ENCODE measurements at places on chromosomes 4 and X.
A peak's percentile ranks its signal among the peaks of the same experiment; 100 is the strongest.

- peak; percentile 88 for DNase-seq
These were observed at the start of the genes ABCD1 and BCAP31 for GRCh38 chrX:153724252-153725038. Gene ABCD1, plus strand, starts transcription at chrX:153724856. Its CDS starts 411 bp downstream, at chrX:153725267. Gene BCAP31, minus strand, starts transcription at chrX:153724387. Its CDS starts 1,143 bp downstream, at chrX:153723244.

DNA sequence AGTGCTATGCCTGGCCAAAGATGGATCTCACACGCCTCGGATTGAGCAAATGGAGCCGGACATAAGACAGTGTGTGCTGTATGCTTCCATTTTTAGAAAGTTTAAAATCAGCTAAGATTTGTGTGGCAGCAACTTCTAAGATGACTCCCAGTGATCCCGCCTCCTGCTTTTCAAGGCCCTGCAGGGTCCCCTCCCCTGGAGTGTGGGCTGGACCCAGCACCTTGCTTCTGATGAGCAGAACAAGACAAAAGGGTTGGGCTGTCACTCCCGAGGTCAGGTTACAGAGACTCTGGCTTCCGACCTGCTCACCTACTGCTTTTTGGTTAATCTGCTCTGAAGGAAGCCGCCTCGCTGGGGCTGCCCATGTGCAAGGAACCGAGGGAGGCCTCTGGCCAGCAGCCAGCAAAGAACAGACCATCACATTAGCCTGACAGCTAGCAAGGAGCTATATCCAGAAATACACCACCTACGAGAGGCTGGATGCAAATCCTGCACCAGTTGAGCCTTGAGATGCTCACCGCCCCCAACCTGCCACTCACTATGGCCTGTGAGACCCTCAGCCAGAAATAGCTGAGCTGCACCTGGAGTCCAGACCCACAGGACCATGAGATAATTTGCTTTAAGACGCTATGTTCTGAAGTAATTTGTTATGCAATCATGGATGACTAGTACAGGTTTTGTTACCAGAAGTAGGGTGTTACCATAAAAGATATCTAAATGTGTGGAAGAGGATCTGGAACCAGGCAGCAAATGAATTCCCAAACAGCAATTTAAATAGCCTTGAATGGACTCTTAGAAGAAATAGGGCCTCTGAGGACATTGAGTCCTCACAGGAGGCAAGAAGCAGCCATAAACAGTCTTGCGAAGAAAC, 47.6 kb downstream of the CRMP1 start:
- no peak for DNase-seq

DNA sequence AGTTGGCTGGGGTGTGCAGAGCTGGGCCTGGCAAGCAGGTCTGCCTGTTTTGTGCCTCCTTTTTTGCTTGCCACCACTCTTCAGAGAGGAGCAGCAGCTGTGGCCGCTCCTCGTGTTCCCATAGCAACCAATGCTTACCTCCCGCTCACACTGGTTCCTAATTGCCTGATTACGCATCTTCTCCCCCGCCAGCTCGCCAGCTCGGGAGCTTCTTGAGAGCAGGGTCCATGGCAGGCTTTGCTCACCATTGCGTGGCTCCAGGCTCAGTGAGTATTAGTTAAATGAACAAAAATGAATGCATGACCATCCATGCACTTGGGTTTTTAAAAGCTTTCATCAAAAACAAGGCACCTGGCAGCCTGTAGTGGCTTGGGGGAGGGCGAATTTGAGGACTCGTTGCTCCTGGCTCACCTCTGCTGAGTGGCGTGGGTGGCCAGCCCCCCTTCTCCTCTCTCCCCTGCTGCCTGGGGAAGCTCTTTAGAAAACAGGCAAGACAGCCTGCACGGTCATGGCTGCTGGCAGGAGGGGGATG, 14.2 kb upstream of the PJA1 start:
- DNase-seq: peak; percentile 36

DNA sequence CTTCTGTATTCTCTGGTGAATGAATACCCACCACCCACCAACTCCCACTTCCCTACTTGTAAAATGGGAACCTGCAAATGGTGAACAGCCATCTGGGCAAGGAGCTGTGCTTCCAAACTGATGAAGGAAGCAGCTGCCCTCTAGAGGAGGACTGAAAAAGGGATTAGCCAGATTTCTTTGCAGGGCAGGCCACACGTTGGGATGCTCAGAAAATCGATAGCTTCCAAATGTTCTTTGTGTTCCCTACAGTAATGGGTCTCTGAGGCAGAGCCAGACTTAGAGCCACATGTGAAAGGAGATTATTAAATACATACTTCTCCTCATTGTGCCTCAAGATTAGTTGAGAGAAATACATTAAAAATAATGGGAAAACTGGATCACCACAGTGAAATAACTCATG, 39.3 kb upstream of the LPAR4 start:
- DNase-seq: peak; percentile 36

DNA sequence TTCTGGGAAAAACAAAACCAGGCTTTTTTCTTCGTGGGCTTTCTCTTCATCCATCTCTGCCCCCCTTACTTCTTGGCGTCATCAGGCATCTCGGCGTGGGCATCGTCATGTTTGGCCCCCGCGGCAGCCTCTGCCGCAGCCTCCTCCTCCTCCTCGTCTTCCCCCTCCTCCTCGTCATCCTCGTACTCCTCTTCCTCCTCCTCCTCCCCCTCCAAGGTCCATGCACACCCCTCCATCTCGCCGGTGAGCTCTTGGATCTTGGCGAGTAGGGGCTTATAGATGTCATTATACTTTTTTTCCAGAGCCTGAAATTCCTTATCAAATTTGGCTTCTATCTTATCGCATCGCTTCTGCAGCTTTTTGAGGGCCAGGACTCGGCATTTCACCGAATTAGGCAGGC, 488 bp downstream of the NAP1L5 start:
- DNase-seq: peak; percentile 27

DNA sequence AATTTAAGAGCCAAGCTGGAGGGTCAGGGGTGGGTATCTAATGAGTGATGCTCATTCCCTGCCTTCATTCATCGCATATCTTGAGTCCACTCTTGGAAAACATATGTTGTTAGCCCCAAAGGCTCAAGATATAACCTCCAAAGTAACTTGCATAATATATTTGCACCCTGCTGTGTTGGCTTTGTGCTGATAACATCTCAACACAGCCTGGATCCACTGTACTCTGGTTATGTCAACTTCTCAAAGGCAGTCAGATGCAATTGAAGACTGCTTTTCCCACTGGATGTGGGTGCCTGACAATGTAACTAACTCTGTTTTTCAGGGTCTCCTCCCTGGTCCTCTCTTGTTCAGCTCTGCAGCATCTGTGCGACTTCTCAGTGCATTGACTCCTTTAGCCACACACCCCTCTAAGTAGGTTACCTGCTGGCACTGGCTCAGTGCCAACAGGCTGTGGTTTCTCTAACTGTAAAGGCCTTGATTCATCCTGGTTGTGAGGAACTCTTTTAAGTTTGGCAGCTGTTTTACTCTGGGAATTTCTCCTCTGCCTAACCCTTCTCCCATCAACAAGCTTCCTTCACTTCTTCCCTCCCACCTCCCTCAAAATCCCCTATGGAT, 28.1 kb downstream of the SLC16A2 start:
- peak; percentile 7 for DNase-seq

DNA sequence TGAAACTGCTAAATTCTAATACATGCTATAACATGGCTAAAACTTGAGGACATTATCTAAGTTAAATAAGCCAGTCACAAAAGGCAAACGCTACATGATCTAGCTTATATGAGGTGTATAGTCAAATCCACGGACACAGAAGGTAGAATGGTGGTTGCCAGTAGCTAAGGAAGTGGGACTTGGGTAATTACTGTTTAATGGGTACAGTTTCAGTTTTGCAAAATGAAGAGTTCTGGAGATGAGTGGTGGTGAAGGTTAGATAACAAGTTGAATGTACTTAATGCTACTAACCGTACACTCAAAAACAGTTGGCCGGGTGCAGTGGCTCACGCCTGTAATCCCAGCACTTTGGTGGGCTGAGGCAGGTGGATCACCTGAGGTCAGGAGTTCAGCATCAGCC, 644.5 kb upstream of the DIPK2B start:
- DNase-seq: no peak

- peak; percentile 81 for DNase-seq
These were observed 219.0 kb upstream of the EMCN start for GRCh38 chr4:100736641-100737451.

DNA sequence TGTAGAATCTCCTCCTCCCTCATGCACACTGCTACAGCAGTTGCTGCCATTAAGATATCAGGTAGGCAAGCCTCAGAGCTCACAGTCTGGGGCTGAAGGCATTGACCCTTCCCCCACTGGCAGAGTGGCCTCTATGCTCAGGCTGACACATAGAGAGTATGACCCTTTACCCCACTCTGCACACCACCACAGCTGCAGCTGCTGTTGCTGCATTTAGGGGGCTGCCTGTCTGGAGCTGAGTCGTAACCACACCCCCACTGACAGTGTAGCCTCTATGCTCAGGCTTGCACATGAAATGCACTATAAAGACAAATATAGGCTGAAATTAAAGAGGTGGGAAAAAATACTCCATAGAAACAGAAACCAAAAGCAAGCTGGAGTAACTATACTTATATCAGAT, 289.3 kb upstream of the PABPC4L start:
- peak; percentile 8 for DNase-seq

GRCh38 chr4:172707622-172708021, 461.0 kb upstream of the GALNT7 start:
- no peak for DNase-seq

DNA sequence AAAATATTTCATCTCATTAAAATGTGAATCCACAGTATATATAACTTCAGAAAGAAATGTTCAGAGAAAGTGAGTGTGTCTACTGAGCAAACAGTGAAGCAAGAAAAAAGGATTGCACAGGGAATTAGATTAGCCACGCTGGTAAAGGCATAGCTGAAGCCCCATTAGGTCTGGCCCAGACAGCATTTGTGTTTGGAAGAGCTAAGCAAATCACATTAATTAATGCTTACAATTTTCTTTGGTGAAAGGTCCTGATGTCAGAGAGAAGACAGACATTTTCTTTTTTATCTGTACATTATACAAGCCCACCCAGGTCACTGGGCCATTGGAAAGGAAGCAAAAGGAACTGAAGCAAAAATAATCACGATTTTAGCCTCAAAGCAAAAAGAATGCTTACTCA, 354.6 kb downstream of the GRID2 start:
- DNase-seq: no peak

DNA sequence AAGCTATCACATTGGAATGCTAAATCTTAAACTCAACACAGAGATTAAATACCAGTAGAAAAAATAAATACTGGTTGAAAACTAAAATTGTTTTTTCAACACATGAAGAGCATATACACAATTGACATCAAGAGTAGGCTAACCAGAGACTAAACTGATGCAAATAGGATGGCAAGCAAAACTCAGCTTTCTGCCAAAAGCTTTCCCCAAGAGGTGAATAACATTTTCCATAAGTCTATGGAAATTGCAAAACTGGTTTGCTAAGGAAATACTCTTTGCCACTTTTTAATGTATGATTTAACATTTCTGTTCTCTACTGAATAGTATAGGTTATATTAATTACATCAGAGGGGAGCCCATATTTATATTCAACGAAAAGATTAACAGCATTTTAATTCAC, 23.8 kb downstream of the IQCM start:
- DNase-seq: no peak

DNA sequence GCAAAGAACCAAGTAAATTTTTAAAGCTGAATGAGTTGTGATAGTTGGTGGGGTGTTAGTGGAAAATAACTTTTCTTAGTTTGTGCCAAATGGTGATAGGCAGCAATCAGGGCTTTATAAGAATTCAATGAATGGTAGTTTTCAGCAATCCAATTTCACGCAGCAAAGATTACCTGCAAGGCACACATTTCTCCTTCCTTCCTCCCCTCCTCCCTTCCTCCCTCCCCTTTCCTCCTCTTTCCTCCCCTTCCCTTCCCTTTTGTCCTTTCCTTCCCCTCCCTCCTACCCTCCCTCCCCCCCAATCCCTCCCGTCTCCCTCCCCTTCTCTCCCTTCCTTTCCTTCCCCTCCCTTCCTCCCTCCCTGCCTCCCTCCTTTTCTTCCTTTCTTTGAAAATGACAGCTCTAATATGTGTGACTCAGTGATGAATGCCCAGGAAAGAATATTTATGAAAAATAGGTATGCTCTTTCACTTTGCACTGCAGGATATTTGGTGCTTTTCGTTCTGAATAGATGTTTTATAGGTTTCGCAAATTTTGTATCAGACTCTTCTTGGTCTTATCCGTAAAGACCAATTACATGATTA, 168.1 kb downstream of the BMPR1B start:
- no peak for DNase-seq

DNA sequence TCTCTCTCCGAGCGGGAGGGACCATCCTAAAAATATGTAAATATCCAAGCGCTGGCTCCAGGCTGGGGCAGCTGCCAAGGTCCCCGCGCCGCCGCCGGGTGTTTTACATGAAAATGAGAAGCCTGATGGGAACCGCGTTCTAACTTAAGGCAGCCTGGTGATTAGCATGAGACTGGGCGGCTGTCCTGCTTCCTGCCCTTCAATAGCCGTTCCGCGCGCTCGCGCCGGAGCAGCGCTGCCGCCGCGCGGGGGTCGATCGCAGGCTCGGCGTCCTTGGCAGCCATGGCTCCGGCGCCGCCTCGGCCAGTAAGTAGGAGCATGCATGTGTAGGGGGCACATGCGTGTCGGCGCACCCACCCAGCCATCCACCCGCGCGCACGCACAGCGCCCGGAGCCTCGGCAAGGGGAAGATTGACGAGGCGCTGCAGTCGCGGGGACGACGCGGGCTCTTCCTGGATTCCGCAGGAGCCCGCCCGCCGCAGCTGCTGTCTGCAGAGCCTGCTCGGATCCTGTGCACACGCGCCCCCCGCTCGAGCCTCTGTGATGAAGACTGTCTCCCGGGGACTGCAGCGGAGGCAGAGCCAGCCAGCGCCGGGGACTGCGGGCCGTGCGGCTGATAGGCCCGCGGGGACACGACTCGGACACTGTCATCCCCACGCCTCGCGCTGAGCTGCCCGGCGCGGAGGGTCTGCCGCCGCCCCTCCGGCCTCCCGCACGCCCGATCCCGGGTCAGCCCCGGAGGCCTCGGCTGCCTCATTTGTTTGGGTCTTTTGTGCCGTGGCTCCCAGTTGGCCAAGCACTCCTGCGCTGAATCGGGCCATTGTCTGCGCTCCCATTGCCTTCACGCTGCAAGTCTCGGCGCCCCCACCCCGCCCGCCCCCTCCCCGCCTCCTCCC, 734 bp downstream of the STOX2 start:
- DNase-seq: peak; percentile 25

DNA sequence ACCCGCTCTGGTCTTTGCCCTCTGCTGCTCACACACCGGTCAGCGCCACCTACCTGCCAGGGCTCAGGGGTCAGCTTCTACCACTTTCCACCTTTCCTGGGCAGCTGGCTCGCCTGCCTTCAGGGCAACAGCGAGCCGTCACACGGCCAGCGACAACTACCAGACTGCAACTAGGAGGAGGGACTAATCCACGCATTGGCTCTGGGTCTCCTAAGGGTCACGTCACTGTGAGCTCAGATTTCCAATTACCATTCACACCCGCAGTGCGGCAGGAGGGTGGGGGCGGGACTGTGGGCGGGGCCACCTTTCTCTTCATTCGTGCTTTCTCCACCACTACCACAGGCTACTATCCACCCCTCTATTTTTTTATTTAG, at the start of gene BEX5:
BEX5 (minus strand) TSS at position 172 of the 374 bp plus-strand sequence. CDS start 1,712 bp downstream, outside the sequence.
- DNase-seq: peak; percentile 20

- no peak for DNase-seq
These were observed 49.4 kb downstream of the MCUB start for GRCh38 chr4:109609431-109609830.
